ENCODE measurements at places on chromosomes 3 and 15.

DNA sequence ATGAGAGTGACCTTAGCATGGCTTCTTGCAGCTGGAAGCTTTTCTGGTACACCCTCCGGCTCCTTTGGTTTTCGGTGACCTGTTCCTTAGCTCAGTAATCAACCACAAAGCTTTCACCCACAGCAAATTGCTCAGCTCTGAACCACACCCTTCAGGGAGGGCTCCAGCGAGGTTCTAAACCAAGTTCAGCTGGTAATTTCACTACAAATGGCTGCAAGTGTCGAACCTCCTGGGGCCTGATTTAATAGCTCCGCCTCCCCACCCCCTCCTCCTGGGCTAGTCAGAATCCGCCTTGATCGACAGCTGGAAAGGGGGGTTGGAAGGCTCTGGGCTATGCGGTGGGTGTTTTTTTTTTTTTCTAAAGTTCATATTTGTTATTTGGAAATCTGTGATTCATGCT is 150.9 kb upstream of the MCTP2 start:
- DNase-seq: peak; percentile 55

DNA sequence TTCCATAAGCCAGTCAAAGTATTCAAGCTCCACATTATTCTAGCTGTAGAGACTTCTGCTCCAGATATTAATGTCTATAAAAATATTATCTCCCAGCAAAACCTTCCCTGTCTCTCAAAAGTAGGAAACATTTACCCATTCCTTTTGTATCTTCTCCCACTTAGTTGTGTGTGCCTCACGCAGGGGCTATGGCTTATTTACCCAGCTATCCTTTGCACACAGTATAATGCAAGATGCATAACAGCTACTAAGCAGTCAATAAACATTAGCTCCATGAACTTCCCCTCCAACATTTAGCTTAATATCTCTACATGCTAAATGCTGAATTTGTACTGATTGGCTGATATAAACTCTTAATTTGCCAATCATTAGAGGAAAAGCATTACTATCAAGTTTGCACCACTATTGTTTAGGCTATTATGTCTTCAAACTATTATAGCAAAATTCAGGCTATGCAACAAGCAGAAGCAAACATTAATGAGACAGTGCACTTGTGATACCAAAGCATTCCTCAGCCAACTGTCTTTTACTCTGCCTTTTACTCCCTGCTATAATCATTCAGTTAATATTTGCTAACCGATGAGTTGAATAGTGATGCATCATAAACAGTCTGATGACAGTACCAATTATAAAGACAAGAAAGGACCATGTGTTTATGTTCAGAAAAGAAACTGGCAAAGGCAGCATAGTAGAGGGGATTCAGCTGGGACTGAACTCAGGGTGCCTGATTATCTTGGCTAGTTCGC is 81.2 kb downstream of the PLCH1 start:
- no peak for DNase-seq

- no peak for DNase-seq
Observed at GRCh38 chr15:91254766-91255165, 154.7 kb downstream of the SV2B start.

GRCh38 chr3:124774327-124774718 is 44.1 kb downstream of the UMPS start:
- peak; percentile 73 for DNase-seq

DNA sequence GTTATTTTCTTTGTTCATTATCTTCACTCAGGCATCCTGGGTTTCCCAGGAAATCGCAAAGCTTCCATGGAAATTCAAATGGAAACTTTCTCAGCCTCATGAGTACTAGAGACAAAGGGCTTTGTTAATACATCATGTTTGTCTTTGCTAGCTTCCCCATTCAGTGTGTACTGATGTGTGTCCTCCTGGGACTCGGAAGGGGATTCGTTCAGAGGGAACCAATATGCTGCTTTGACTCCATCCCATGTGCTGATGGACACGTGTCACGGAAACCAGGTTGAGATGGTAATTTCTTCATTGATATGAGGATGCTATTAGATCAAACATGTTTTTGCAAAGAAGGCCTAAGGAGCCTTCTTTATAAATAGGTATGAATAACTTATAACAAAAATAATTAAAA is 87.0 kb upstream of the KCNAB1 start:
- no peak for DNase-seq

DNA sequence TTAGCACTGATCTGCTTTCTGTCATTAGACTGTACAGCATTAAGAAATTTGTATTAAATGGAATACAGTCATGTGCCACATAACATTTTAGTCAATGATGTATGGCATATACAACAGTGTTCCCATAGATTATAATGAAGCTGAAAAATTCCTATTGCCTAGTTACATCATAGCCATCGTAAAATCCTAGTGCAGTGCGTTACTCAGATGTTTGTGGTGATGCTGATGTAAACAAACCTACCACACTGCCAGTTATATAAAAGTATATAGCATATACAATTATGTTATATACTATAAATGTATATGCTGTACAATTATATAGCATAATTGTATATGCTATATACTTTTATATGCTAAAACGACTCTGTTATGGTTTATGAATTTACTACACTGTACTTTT is 41.7 kb downstream of the APH1B start:
- no peak for DNase-seq

GRCh38 chr3:61520966-61521628 is 40.3 kb upstream of the PTPRG start:
- DNase-seq: no peak

GRCh38 chr3:23804441-23805209 is 1.1 kb upstream of the UBE2E1 start:
- no peak for DNase-seq

DNA sequence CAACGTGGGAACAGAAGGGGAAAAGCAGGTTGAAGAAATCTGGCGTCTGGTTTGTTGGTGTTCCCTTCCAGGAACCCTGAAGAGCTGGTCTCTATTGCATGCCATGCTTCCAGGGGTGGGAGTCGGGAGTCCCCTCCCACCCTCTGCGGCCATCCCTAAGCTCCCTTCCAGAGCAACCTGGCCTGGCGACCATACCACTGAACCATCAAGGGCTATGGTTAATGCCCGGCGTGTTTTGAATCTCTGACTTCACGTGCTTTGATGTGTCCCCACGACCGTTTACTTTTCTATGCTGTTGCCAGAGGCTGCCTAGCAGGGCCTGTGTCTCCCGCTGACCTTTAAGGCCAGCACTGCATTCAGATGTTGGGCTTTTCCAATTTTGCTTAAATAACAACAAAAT is 696 bp upstream of the SNRK start:
- no peak for DNase-seq

- no peak for DNase-seq
Observed at GRCh38 chr15:81337713-81338157, 13.8 kb upstream of the STARD5 start.

DNA sequence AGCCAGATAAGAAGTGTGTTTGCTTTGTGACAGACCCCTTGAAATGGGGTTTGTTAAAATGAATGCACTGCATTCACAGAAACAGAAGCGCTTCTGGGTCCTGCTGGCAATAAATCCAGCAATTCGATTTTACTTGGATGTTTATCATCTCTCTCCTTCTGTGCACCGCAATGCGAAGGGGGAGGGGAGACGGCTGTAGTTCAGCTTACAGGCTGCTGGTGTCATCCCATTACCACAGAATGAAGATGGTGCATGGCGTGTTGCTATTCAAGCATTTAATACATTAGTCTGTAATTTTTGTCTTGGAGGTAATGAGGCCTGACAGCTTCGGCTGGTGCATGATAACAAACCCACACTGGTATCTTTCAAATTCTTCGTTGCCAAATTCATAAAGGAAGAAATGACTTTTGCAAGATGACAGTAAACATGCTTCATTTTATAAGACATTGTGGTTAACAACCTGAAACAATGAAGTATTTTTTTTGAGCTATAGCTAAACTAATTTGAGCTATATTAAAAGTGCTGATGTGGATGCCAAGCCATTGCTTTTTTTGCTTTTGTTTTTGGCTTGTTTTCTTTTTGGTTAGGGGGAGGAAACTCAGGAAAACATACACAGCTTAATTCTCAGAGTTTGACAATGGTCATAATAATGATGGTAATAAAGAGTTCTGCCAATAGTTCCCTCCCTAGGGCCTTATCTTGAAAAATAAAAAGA is 418.3 kb downstream of the OTOL1 start:
- peak; percentile 65 for DNase-seq

GRCh38 chr3:29933802-29934490 is 653.1 kb downstream of the RBMS3 start:
- DNase-seq: no peak

GRCh38 chr3:158782283-158782989 is 19.4 kb upstream of the MFSD1 start:
- no peak for DNase-seq

GRCh38 chr15:67180514-67181191 is 73.8 kb downstream of the AAGAB start:
- DNase-seq: peak; percentile 22

DNA sequence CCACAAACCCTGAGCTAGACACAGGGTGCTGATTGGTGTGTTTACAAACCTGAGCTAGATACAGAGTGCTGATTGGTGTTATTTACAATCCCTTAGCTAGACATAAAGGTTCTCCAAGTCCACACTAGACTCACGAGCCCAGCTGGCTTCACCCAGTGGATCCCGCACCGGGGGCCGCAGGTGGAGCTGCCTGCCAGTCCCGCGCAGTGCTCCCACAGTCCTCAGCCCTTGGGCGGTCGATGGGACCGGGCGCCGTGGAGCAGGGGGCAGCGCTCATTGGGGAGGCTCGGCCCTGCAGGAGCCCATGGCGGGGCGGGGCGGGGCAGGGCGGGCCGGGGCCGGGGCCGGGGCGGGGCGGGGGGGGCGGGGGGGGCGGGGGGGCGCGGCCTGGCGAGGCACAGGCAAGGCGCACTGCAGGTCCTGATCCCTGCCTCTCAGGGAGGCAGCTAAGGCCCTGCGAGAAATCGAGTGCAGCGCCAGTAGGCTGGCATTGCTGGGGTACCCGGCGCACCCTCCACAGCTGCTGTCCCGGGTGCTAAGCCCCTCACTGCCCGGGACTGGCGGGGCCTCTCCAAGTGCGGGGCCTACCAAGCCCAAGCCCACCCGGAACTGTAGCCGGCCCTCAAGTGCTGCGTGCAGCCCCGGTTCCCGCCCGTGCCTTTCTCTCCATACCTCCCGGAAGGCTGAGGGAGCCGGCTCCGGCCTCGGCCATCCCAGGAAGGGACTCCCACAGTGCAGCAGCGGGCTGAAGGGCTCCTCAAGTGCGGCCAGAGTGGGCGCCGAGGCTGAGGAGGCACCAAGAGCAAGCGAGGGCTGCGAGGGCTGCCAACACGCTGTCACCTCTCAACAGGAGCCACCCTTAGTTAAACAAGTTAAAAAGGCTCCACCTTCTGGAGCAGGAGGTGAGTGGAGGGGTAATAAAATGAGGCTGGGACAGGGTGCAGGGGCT is 9.8 kb upstream of the TMEM40 start:
- DNase-seq: no peak

DNA sequence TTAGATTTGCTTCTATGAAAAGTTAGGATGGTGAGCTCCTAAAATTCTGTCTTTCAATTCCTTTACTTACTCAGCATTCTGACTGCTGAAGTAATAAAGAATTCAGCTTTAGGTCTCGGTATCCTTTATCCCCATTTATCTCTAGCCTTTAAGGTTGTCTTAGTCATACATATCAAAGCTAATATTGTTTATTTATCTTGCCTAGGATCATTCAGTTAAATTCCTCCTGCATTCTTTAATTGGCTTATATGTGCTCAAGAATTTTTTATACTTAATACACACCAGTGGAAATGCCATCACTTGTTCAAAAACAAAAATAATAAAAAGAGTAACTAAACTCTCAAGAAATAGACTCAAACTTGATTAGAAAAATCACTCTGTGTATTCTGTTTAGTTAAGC is 507.0 kb downstream of the ZPLD1 start:
- no peak for DNase-seq

- no peak for DNase-seq
Observed at GRCh38 chr3:20573175-20573574, 387.2 kb upstream of the SGO1 start.

DNA sequence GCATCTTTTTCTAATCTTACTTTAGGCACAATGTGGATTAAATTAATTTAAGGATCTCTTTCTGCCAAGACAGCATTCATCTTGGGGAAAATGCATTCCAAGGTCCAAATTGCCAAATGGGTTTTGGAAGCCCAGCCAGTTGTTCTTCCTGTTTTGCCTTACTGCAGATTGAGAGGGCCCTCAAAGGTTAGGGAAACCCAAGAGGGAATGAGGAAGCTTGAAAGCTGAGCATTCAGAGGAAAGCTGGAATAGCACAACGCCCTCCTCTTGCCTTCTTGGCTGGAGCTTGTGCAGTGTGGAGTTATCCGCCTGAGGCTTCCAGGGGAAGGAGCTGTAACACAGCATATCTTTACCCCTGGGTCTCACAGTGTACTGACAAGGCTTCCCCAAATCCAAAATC is 18.2 kb upstream of the SACM1L start:
- DNase-seq: peak; percentile 74

DNA sequence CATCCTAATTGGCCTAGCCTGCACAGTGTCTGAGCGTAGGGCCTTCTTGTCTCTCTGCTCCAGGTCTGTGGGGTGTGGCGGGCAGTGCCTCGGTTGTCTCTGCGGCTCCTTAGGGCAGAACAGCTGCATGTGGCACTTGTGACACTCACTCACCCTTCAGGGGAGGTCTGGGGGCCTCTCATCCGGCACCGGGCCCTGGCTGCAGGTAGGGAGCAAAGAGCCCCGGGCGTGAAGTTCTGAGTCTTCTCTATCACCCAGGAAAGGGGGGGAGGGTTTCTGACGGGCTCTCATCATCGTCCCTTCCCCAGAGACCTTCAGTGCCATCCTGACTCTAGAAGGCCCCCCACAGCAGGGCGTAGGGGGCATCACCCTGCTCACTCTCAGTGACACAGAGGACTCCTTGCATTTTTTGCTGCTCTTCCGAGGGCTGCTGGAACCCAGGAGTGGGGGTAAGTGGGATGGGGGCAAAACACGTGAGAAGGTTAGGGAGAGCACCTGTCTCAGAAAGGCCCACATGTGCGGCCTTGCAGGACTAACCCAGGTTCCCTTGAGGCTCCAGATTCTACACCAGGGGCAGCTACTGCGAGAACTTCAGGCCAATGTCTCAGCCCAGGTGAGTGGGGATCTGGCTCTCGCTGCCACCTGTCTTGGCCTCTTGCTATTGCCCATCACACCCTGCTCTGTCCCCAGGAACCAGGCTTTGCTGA is 2.6 kb downstream of the CHRD start:
- no peak for DNase-seq

DNA sequence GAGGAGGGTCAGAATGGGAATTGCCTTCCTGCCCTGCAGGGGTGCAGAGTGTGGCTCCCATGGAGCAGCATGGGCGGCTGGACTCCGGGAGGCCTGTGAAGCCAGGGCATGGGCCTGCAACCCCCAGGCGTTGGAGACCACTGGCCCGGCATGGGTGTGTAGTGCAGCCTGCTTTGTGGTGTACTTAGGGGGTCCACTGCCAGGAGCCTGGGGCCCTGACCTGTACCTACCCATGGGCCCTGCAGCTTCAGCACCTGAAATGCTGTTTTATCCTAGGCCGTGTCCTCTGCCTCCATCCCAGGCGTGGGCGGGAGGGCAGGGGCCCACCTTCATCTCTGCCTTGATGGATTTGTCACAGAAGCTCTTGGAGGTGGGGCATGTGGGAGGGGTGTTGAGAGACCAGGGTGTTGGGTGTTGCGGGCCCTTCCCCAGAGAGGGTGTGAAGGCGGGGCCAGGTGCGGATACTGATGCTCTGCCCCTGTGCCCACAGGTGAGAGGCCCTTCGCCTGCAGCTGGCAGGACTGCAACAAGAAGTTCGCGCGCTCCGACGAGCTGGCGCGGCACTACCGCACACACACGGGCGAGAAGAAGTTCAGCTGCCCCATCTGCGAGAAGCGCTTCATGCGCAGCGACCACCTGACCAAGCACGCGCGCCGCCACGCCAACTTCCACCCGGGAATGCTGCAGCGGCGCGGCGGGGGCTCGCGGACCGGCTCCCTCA is 45.0 kb downstream of the KLF13 start:
- no peak for DNase-seq

GRCh38 chr15:85037641-85038040 is 56.0 kb downstream of the PDE8A start:
- no peak for DNase-seq

Data from left hindlimb (tissue), 1 donor.